ENCODE measurements at places on chromosomes 7 and 10.

DNA sequence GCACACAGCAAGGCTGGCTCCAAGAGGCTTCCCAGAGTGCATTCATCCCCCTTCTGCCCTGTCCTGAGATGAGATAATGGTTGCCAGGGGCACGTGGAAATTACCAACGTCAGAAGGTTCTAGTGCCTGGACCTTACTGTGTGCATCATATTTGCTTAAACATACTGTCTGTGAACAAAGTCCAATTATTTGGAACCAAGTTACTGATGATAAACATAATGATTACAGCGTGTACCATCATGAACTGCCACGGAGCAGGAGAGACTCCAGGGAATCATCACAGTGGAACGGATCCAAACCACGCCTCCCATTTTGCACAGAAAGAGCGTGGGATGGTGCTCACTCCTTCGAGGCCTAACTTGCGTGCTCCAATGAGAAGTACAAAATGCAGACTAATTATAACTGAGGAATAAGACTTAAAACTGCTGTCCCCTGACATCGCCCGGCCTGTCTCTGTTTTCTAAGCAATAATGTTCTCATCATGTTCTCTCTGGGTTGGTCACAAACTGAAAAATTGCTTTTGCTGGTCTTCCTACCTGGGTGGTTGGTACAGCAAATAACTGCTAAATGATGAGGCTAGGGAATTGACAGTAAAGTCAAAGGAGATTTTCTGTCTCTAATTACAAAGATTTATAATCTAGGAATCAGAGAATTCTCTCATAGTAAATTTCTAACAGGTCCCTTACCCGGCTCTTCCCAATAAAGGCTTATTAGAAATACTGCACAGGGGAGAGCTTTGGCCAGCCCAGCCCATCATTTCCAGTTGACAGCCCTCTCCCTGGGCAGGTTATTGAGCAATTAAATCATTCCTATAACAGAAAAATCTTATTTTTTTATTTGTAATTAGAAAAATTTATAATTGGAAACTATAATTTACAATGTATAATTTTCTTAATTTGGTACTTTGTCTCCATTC is 182.2 kb downstream of the CAMK1D start:
- peak; percentile 3 for DNase-seq

DNA sequence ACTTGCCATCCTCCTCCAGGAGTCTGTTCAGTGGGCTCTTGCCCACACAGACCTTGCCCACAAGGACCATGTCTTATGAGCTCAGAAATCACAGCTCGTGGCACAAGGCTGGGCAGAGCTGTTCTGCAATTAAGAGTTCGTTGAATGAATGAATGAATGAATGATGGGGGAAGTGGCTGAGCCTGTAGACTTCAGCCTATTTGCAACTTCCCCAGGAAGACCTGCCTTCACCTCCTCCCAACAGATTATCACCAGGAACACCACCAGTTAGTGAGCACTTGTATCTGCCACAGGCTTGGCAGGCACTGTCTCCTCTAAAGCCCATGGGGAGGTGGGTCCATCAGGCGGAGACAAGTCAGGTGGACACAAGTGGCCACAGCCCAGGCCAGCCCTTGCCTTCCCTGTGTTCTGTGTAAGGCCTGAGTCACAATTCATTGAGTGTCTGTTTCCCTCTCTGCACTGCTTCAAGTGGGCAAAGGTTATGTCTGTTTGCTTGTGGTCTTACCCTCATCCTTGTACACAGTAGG is 1.8 kb upstream of the FGF8 start:
- DNase-seq = no peak

GRCh38 chr7:115329006-115329405 is 407.1 kb downstream of the MDFIC start:
- no peak for DNase-seq

DNA sequence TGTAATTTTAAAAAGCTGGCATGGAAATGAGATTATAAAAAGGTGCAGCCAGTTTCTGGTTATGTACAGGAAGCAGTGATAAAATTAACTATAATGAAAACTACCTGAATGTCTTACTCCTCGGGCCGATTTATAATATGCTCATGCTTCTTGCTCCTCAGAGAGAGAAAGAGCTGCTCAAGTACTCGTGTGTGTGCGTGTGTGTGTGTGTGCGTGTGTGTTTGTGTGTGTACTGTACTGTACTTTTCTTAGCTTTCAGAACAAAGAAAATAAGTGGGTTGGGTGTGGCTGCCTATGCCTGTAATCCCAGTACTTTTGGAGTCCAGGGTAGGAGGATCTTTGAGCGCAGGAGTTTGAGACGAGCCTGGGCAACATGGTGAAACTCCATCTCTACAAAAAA is 96.6 kb upstream of the NMT2 start:
- no peak for DNase-seq

DNA sequence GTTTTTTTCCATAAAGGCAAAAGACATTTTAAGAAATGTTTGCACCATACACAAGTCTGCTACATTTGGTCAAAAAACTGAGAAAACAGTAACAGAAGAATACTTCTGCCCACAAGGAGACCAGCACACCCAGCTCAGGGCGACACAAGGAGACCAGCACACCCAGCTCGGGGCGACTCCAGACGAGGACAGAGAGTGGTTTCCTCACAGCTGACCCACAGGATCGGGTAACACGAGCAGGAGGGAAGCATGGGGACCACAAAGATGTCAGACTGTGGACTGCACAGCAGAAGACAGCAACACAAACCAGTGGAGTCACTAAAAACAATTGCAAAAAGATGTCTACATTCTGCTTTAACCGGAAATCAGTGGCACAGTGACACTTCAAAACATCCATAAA is 237.6 kb downstream of the DIP2C start:
- no peak for DNase-seq

DNA sequence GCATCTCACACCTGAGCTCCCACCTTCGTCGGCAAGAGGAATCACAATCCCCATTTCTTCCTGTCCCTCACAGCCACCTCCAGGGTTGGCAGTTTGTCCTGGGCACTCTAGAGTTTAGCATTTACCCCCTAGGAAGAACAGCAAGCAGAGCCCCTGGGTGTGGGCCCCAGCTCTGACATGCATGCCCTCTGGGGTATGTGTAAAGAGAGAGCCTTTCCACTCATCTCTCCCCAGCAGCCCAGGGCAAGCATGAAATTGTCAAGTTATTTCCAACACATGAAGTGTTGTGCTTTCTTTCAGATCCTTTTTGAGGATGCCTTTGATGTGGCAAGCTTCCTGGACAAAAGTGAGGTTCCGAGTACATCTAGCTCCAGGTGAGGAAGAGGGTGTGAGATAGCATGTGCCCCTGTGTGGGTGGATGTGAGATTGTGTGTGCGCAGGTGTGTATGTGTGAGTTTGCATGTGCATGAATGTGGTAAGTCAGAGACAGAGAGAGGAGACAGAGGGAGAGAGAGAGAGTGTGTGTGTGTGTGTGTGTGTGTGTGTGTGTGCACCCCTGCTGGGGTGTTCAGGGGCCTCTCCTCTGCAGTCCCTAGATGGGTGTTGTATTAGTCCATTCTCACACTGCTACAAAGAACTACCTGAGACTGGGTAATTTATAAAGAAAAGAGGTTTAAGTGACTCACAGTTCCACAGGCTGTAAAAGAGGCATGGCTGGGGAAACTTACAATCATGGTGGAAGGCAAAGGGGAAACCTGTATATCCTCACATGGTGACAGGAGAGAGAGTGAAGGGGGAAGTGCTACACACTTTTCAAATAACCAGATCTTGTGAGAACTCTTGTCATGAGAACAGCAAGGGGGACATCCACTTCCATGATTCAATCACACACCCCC is 18.1 kb downstream of the STRA8 start:
- DNase-seq = no peak

DNA sequence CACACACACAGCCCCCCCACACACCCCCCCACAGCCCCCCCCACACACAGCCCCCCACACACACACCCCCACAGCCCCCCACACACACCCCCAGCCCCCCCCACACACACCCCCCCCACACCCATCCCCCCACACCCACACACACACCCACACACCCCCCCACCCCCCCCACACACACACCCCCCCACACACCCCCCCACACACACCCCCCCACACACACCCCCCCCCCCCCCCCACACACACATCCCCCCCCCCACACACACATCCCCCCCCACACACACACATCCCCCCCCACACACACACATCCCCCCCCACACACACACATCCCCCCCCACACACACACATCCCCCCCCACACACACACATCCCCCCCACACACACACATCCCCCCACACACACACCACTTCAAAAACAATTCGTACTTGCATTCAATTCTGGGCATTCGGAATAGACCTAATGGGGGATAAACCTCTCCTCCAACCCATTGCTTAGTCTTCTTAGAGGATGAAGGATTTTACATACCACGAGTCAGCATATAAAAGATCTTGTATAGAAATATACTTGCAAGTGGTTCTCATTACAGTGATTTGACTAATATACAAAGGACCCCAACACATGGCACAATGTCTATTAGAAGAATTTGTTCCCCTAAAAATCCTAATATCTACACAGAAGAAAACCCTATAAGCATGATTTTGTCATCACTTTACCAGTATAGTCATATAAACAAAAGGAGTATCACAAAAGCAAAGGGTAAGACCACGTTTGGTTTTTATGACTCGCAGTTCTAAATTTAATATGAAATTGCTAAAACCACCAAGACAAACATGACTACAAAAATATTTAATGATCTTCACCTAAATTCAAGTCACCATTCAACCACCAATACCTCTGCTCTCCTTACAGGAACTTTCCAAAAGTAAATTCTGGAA is 80.9 kb downstream of the DIP2C start:
- no peak for DNase-seq

DNA sequence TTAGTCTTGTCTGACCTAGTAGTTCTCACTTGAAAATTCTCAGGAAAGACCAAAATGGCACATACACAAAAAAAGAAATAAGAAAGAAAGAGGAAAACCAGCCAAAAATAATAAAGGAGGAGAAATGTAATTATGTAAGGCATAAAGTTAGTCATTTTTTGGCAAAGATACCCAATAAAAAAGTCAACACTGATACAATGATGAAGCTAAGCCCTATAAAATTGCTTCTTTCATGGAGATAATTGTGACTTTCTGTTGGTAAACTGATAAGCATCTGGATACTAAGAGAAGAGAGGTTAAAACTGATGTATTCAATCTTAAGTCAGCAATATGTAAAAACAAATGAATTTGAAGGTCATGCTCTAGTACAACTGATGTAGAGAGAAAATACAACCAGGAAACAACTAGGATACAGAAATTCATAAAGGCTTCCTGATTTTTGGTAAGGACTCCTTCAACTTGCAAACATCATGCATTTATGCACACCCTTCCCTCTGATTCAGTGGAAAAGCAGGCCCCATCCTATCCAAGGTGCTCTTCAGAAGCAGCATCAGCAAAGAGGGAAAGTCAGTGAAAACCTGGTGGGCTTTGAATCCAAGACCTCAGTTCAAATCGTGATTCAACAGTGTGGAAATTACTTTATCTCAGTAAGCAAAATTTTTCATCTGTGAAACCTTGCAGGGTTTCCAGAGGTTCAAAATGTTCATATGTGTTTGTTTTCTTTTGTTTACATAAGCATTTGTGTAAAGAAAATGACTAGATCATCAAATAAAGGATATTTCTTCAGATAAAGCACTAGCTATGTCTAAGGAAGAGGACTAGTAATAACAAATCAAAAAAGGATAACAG is 32.6 kb downstream of the IMMP2L start:
- DNase-seq = no peak

DNA sequence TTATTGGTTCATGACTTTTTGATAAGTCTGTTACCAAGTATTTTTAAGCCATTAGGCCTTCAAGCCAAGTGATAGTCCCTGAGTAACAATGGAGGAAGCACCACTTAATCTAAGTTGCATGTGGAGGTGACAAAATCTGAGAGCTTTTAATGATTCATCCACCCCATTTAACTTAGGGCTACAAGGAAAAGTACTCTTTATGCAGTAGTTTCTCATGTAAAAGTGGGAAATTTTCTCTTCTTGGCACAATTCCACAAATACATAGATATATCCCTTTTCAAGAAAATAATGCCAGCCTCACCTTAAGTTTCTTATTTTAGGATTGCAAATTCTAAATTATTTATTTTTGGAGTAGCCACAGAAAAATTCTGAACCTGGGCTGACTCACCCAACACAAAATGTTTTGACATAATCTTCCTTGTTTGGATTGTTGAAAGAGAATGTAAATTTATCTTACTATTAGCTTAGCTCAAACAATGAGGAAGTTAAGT is 85.7 kb downstream of the SUGCT start:
- DNase-seq = no peak

- DNase-seq = no peak
Observed at GRCh38 chr10:46524472-46525176, 31.8 kb downstream of the GPRIN2 start.

GRCh38 chr10:130728531-130729215 is 582.8 kb downstream of the TCERG1L start:
- DNase-seq = no peak

GRCh38 chr7:22195397-22196172 is 161.4 kb downstream of the RAPGEF5 start:
- DNase-seq = no peak

DNA sequence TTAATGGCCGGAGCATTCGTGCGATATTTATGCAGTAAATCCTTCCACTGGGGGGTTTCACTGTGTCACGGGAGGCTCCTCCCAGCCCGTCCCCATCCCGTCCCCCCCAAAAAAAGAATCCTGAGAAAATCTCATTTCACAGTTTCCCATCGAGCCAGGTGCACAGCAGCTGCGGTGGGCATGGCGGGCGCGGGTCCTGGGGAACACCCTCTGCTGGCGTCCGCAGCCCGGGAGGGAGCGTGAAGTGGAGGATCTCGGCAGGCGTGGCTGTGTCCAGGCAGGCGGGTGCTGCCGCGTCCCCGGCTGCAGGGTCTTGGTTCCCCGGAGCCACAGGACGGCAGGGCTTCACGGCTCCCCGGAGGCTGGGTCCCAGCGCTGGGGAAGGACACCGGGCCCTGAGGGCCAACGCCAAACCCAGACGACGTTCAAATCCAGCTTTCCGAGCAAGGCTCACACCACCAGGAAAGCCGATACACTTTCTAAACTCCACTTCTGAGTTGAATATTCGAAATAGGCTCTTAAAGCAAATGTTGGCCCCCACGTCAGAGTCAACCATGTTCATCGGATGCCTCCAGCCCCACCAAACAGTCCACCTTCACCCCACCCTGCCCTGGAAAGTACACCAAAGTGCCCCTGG is 55.7 kb downstream of the PDGFA start:
- DNase-seq = no peak

DNA sequence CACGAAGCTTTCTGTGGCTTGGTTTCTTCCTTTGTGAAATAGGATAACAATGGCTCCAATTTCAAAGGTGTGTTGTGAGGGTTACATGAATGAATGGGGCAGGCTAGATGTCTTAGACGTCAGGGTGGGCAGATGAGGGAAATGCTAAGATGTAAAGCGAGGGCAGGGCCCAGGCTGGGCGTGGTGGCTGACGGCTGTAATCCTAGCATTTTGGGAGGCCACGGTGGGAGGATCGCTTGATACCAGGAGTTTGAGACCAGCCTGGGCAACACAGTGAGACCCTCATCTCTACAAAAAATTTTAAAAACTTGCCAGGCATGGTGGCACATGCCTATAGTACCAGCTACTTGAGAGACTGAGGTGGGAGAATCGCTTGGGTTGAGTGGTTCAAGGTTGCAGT is 607.7 kb upstream of the FOXK1 start:
- no peak for DNase-seq

- no peak for DNase-seq
Observed at GRCh38 chr10:64506963-64507362, 985.8 kb downstream of the REEP3 start.

- no peak for DNase-seq
Observed at GRCh38 chr10:36191009-36191408, 548.9 kb upstream of the FZD8 start.

All from anterior cingulate cortex (tissue), 58 donors.